ENCODE measurements at places on chromosomes 16 and 17.

DNA sequence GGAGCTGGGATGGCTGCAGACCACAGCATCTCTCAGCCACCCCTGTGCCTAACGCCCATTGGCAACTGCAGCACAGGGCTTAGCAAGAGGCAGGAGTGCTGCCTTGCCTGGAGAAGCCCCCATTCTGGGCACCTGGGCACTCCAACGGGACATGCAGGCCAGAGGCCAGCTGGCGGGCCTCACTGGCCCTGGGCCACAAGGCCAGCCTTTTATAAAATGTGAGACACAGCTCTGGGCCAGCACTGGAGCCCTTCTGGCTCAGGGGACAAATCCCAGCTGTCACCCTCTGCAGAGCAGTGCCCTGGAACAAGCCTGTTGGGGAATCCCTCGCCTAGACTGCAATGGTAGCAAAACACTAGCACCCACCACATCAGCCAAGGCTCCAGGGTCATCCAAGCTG, 171.8 kb downstream of the WSCD1 start:
- DNase-seq = no peak

- DNase-seq = no peak
These were observed 192.6 kb downstream of the MYO1D start for GRCh38 chr17:32684087-32684958.

- DNase-seq = peak; percentile 74
These were observed 295.3 kb upstream of the PMFBP1 start for GRCh38 chr16:72467157-72467759.

GRCh38 chr16:69326172-69326873, 4.1 kb downstream of the PDF start:
- no peak for DNase-seq

DNA sequence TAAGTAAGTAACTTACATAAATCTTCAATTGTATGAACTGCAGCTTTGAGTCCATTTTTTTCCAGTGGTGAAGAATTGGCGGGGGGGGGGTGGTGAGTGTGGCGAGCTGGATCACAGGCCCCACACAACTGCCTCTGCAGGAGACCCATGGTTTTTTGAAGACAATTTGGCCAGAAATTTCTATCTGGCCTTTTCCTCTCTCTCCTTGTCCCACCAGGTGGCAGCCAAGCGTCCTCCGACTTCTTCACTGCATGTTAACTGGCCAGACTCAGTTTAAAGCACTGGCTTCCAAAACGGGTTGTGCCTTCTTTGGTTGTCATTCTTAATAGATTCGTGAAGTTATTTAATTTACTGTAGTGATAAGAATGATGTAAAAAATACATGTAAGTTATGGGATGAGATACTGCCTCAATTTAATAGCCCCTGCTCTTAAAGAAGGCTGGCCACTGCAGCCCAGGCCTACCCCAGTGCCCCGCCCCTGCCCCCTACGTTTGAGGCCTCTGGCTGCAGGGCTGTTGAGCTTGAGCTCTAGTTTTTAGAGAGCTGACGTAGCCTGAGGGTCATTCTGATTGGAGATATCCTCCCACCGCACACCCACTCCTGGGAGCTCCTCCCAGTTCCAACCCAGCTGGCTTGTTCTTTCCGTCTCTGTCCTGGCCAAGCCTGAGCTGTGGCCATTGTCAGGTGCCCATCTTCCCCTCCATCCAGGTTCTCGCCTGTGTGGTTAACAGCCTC, 36.4 kb downstream of the AKAP1 start:
- no peak for DNase-seq
